CD4-positive, CD25-positive, alpha-beta regulatory T cell (primary cell): ENCODE measurements at places on chromosomes 3 and 15. TPM values are rescaled to one million over a fixed set of nuclear protein-coding genes. Genes with fewer than 3 reads are reported as not detected.

- DNase-seq, result no peak
Measured at GRCh38 chr3:121481106-121481880, 64.5 kb downstream of the POLQ start.

DNA sequence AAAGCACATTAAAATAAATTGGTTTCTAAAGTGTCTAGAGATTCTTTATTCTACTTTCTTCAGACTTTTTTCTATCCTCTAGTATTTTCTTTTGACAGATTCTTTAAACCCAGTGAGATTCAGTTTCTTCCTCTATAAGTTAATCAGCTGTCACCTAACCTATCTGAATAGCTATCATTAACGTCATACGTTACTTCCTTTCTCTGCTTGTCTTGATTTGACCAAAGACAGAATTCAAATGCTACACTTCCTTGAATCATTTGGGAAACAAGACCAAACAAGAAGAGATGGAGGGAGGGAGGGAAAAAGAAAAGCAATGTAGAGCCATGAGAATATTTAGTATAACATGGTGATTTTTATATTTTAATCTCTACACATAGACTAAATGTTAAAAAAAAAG lies 235.2 kb downstream of the NAALADL2 start:
- DNase-seq, result no peak

CYP1A2 gene
- polyA plus RNA-seq, result not detected

- DNase-seq, result no peak
Measured at GRCh38 chr3:25964141-25964540, 174.3 kb downstream of the OXSM start.

- no peak for DNase-seq
Measured at GRCh38 chr3:115806501-115806900, 183.2 kb downstream of the GAP43 start.

- no peak for DNase-seq
Measured at GRCh38 chr15:31228011-31228484, 98.6 kb upstream of the KLF13 start.

GRCh38 chr3:148792516-148792915 lies 35.1 kb upstream of the CPB1 start:
- DNase-seq, result no peak

DNA sequence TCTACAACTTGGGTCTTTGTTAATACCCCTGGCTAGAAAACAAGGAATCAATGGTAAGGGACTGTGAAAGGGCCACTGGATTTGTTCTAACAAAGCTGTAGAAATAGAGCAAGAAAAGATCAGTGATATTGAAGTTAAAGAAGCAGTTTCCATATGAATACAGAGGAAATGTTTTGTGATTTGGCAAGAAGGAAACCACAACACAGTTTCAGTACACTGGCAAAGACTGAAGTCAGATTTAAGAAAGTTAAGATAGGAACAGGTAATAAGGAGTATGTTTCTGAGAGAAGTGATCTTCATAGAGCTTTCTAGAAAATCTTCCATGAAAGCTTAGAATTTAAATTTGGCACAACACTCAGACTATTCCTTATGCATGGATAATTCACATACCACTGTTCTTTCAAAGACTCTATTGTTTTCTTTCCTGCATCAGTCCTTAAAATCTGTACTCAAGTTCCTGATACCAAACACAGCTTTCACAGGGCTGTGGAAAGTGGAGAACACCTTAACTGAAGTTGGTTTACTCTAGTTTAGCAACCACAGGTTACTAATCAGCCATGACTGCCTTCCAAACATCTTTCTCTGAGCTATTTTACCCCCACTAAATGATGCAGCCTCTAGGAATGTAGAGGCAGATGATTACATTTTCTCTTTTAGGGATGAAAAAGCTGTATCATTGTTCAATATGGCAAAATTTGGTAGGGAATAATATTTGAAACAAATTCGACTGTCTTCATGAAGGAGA lies 32.4 kb upstream of the ALCAM start:
- DNase-seq, result peak; percentile 7

GRCh38 chr3:115396801-115397200 lies 226.5 kb upstream of the GAP43 start:
- DNase-seq, result no peak

DNA sequence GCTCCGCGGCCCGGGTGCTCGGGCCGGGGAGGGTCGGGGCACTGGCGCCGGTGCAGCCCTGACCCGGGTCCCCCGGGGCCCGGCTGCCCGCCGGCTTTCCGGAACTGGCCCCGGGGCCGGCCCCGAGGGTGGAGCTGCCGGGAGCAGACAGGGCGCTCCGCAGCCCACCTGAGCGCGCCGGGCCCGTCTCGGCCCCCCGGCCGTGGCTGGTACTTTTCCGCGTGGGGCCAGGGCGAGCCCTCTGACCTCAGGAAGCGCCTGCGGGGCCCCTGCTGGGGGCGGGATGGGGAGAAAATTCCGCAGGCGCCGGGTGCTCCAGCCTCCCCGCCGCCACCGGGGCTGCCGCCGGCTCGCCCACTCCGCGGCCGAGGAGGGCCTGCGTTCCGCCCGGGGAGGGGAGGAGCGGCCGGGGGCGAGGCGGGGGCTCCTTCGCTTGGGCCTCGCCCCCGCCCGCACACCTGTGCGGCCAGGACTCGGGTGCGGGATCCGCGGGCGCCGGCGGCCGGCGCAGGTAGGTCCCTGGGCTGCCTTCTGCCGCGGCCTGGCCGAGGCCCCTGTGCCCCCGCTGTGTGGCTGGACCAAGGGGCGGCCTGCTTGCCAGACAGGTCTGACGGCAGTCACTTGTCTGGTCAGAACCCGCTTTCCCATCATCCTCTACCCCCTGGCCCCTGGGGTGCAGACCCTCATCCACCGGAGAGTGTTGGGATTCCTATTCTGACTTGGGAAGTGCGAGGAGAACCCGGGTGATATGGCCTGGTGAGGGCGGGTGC lies 3.5 kb downstream of the FURIN start:
- DNase-seq, result no peak

GRCh38 chr3:133393204-133393603 lies 6.7 kb upstream of the BFSP2 start:
- DNase-seq, result no peak

THSD4 gene
- polyA plus RNA-seq, result not detected

- DNase-seq, result no peak
Measured at GRCh38 chr3:46576879-46577278, 10.8 kb upstream of the LRRC2 start.

SLC4A7 gene
- 25.2 TPM for polyA plus RNA-seq

- no peak for DNase-seq
Measured at GRCh38 chr3:73490453-73491286, 134.1 kb downstream of the PDZRN3 start.

DNA sequence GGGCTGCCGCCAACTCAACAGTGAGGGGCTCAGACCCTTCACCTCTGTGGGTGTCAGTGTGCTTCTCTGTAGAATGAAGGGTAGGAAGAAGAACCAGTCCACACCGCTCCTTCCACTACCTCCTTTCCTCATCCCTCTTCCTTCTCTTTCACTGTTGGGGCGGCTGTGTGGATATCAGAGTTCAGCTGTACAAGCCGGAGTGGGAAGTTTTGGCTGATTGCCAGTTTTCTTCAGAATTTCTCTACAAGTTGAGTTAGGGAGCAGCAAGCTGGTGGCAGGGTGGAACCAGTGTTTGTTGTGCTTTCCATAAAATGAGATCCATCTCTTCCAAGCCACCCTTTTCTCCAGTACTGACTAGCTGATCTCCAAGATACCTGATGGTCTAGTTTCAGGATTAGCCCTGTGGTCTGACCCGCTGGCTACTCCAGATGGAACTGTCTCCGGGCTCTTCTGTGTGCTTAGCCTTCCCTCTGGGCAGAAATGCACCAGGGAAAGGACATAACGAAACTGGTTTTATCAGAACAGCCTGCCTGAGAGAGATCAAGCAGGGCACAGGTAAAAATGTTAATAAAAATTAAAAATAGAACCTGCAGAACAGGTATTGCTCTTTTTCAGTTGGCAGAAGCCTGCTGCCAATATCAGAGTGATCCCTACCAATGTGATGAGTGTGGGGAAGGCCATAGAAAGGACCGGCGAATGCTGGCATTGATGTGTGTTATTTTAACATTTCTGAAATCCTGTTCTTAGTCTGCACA lies 169.9 kb upstream of the TSC22D2 start:
- DNase-seq, result no peak

- DNase-seq, result no peak
Measured at GRCh38 chr3:150376001-150376848, 31.9 kb upstream of the TSC22D2 start.

GRCh38 chr3:191328962-191329653 lies at the start of gene CCDC50:
Gene CCDC50, plus strand, starts transcription at chr3:191329394. Its CDS starts 281 bp downstream, at chr3:191329675.
- peak; percentile 36 for DNase-seq

GRCh38 chr3:3015185-3016089 lies 94.7 kb downstream of the IL5RA start:
- DNase-seq, result no peak

FAM131A gene
- 4.3 TPM for polyA plus RNA-seq

PRICKLE2 gene
- not detected for polyA plus RNA-seq

DNA sequence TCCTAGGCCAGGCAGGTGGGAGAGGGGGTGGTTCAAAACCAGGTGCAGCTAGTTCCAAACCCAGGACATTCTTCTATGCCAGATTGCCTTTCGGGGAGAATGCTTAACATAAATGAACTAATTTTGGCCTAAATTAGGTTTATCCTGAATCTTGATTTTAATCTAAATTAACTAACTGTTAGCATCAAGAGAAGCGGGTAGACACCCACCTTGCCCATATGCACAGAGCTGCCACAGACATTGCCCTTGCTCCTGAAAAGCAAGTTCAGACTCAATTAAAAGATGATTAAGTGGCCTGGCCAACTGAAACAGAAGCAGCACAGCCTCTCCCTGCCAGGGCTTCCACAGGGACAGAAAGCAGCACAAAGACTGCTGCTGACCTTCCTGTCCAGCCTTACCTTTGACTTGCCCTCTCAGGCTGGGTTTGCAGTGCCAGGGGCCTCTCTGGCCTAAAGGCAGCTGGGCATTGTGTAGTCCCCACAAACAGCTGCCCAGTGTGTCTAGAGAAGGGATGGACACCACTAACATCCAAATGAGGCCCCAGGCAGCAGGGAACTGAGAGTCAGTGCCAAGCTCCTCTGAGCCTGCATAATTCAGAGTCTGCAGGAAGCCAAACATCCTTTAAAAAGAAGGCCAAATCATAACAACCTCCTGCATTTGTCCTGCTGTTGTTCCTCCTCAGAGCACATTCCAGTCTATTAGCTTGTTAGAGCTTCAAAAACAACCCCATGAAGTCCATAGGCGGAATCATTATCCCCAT lies 15.4 kb upstream of the OXTR start:
- DNase-seq, result no peak

- DNase-seq, result no peak
Measured at GRCh38 chr15:56371495-56372147, 6.4 kb downstream of the TEX9 start.

DNA sequence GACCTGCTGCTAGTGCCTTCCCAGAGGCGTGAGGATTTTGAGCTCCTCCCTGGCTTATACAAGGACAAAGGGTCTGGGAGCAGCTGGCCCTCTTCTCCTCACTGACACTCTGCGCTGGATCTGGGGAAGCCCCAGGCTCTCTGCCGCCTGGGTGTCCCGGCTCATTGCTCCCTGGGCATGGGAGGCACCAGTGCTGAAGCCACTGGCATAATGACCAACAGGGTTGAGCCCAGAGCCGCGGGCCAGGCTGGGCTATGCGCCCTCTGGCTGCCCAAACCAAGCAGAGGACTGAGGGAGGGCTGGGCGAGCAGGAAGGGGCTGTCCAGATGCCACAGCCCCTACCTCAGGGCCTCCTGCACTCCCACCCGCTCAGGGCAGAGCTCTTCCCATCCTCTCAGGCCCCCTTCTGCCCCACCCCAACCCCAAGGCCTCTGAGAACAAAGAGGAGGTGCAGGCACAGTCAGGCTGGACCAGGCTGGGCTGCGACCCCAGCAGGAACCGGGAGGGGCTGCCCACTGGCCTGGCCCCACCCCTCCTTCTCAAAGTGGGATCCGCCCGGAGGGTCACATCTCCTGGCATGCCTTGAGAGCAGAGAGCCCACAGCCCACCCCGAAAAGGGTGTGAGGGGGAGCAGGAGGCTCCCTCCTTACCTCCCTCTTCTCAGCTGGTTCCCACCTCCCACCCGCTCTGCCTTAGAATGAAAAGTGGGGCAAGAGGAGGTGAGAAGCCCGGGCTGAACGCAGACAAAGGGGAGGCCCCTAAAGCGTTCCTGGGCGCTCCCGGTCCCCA lies 1.6 kb downstream of the LINGO1 start:
- no peak for DNase-seq
